ENCODE measurements at places on chromosomes 12 and 14.

GRCh38 chr14:65269732-65270131, 142.8 kb upstream of the FUT8 start:
- DNase-seq = no peak

- DNase-seq = no peak
Measured at GRCh38 chr12:102527171-102527720, 46.9 kb upstream of the IGF1 start.

- no peak for DNase-seq
Measured at GRCh38 chr14:34052658-34053014, 101.8 kb upstream of the EGLN3 start.

GRCh38 chr12:130879212-130879686, 7.4 kb downstream of the RAN start:
- peak; percentile 31 for DNase-seq

DNA sequence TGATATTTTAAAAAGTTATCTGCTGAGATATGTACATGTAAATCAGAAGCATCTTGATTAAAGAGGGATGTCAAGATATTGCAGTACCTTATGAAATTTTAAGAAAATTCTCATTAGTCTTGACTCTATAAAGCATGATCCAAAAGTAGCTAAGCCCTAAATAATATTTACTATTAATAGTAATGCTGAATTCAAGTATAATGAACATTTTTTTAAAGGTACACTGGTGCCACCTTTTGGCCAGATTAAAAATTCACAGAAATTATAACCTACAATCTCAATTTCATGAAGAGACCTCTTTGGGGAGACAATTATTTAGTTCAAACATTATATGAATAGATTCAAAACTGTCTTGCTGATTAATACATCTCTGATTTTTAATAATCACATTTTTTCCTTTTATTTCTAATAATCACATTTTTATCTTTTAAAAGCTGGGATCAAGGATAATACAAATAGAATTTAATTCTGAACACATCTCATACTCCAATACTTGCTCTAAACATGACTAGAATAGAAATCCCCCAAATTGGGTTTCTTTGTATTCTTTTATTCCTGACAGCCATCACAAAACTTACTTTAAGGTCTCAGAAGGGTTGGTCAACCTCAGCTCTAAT, 13.4 kb downstream of the AKAP5 start:
- DNase-seq = no peak

DNA sequence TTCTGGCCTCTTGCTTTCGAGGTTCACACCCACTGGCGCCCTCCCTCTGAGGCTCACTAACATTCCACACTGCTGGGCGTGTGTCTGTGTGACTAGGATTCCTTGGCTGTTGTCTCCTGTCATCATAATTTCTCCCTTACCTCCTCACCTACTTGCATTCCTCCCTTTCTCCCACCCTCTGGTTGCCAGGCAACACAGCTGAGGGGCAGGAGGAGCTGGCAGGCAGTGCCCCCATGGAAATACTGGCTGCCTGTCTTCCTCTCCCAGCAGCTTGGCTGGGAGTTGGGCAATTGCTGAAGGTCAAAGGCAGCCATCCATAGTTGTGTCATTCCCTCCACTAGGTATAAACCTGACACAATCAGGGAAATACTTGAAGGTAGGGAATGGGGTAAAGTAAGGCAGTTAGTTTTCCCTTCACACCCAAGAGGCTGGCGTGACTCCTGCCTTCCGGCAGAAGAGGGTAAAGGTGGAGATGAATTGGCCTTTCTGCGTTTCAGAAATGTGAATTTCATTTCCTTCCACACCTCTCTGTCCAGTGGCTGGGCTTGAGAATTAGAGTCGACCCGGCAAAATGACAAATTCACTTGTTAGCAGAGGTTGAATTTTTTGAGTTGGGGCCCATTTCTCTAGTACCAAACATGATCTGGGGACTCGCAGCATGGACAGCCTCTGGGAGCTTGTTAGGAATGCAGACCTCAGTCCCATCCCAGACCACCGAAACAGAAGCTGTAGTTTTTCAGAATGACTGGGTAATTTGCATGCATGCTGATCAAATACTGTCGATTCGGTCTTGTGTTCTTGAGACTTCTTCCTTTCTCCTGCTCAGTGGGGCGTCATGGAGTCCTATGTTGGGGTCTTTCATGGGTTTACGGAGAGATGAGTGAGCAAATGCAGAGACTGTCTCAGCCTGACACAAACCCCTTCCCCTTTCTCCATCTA, 24.3 kb upstream of the EMP1 start:
- DNase-seq = no peak

DNA sequence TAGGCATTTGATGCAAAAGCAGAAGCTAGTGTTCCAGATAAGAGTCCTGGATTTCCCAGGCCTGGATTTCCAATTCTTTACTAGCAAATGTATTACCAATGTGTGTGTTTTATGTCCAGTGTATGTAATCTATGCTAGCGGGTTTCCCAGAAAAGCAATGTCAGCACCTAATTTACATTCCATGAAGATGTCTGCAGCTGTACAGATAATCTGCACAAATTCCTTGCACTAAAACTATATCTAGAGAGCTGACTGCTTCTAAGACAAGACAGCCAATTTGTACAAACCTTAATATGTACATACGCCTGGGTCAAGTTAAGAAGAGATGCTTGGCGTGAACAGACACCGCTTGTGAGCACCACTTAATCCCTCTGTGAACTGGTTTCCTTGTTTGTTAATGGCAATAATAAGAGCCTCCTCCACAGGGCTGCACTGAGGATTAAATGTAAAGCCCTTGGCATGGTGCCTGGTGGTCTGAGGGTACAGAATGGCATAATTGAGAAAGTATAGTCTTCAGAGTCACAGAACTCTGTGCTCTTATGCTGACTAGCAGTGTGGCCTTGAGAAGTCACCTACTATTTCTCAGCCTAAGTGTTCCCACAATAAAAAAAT, 185.6 kb downstream of the EPS8 start:
- DNase-seq = no peak

GRCh38 chr12:125351788-125352187, 286.6 kb downstream of the AACS start:
- DNase-seq = no peak
